ENCODE measurements at places on chromosomes 1 and 21.

DNA sequence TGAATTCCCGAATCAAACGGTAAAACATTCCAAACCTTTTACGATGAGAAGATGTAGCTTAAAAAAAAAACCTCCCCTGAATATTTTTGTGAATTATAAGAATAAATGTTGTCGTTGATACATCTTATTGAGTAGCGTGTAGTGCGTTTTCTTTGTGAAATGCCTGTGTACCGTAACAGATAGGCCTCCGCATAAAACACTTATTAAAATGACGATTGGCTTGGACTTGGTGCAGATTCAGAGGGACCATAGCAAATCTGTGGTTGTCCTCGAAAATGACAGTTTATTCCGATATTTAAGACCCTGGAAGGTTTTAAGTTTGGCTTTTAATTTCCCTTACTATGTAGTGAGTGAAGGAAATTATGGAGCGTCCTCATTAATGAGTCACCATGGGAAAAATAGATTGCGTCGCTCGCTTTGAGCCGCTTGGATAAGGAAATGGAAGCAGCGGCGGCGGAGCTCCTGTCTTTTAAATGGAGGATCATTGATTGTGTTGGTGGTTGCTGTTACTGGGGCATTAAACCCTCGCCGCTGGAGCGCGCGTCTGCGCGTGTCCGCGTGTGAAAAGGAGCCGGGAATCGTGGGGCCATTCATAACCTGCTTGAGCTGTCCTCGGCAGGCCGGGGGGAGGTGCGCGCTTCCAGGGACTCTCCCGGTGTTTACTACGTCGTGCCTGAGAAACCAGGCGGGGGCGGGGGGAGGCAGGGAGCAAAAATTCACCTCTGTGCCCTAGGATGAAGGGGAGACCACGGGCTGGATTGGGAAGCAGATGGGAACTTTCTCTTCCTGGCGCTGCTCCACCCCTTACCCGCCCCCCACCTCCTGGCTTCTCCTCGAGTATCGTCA lies 1.6 kb downstream of the SPEN start:
- no peak for DNase-seq

- no peak for DNase-seq
Observed at GRCh38 chr1:62012836-62013235, 181.8 kb upstream of the L1TD1 start.

DNA sequence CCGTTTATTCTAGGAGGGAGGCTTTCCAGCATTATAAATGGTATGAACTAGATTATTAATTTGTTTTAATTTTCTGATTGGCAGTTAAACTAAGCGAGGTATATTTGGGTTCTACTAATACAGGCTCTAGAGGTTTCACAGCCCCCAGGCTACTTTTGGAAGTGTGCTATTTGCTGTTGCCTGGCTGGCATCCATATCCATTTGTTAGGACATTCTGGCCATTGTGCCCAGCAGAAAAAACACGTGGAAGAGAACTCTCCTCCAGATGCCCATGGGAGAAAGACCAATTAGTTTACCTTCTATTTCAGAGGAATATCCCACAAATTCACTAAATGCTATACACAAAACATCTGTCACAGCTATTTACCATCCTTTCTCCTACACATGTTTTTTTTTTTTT lies 29.3 kb downstream of the MACO1 start:
- DNase-seq: no peak

GRCh38 chr1:76281306-76281705 lies 206.8 kb downstream of the ST6GALNAC3 start:
- no peak for DNase-seq

- DNase-seq: no peak
Observed at GRCh38 chr1:212514056-212514614, 81.4 kb downstream of the NENF start.

GRCh38 chr1:10575616-10576015 lies 100.9 kb downstream of the PEX14 start:
- DNase-seq: no peak

GRCh38 chr1:17908945-17909344 lies 153.8 kb downstream of the ACTL8 start:
- no peak for DNase-seq

GRCh38 chr1:29456685-29457435 lies 220.5 kb downstream of the PTPRU start:
- no peak for DNase-seq

DNA sequence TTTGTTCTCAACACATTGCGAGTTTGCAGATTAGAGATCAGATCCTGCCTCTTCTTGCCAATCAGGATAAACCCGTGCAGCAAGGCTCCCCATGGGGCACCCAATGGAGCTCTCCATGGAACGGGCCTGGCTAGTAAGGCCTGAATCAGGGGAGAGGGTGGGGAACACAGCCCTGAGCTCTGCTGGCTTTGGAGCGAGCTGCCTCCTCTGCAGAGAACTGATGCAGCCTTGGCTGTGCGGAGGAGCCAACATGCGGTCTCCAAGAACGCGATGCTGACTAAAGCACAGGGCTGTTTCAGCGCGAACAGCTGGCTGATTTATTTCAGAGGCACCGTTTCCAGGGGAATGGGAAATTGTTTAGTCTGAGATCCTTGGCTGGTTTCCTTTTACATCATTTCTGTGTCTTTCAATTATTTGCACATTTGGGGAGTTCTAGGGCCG lies 139.7 kb downstream of the TSEN15 start:
- DNase-seq: no peak

- no peak for DNase-seq
Observed at GRCh38 chr1:150221552-150221951, 14.4 kb downstream of the ANP32E start.

DNA sequence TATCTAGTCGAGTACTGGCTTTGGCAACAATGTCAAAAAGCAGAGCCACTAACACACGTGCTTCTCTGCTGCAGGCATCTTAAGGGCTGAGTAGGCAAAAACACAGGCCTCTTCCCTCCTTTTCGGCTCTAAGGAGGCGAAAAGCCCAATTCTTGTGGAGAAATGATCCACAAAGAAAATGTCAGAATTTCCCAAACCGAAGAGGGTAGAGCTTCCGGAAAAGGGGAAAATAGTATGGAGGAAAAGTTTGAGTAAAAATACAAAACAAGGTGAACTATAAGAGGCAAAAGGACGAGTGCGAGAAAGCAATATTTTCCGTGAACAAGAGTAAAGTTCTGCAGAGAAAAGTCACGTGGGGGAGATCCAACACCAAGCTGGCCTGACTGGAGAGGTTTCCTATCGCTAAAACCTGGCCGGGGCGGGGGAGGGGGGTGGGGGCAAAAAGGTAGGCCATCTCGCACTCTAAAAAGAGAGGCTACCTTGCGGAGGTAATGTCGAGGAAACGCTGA lies 551 bp downstream of the ZRANB2 start:
- DNase-seq: no peak

DNA sequence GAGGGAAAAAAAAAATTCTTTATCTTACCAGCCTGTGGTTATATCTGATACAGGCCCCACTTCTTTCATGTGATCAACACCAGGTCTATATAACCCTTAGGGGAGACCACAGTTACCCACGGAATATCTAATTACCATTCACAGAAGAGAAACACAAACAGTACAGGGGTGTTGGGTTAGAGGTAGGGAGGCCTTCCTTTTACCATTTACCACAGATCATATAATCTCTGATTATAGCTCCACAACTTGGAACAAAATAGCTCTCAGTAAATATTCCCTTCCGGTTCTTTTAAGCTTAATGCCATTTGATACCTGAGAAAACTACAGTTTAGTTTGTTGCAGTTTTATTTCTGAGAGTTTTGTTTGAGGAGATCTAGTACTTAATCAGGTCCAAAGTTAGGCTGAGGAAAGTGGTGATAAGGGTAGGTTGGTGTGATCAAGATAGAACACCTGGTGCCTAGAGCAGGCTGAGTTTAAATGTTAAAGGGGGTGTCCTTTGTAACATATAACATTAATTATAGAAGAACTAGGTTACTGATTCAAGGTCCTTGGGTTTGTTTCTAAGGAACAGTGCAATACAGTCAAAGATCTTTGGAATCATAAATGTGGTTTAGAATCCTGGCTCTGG lies 14.1 kb downstream of the EPB41 start:
- DNase-seq: no peak

- no peak for DNase-seq
Observed at GRCh38 chr1:173995475-173995874, 26.7 kb downstream of the RC3H1 start.

GRCh38 chr21:18369115-18369514 lies 34.5 kb downstream of the TMPRSS15 start:
- DNase-seq: no peak

DNA sequence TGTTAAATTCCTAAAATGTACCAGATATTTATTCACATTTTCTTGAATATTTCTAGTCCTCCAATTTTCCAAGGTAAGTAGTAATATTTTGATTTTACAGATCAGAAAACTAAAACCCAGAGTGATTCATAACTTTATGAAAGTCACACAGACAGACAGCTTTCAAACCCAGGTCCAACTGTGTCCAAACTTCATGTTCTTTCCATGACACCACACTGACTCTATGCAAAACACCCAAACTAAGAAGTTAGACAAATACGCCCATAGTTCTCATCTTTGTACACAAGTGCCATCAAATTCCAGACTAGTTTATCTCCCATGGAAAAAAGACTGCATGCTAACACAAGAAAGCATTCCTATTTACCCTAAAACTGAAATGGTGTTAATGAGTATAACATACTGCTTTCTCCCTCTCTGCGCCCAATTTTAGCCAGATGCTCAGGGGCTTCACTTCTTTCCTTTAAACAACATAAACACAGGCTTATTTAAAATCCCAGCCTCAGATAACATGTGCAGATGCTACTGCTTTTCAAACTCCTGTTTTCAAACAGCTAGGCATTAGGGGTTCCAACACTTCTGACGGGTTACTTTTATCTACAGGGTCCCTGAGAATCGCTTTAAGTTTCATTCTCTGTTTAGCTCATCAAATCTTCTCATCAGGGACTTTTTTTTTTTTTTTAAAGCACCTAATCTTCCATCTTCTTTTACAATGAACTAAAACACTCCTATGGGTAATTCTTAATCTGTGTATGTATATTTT lies 44.6 kb downstream of the WASF2 start:
- DNase-seq: no peak

DNA sequence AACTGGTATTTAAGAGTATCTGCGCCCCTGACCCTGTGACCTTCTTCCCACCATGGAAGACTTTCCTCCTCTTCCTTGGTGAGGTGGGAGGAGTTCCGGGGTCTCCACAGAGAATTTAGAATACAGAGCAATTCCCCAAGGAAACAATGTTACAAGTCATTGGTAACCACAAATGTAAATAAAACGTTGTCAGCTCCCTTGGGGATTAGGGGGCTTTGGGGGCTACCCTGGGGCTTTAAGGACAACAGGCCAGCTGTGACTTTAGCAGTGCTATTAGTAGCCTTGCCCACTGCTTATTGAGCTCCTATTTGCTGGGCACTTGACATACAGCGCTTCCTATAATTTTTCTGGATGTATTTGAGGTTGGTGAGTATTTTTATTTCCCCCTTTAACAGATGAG lies 69.0 kb downstream of the IGSF21 start:
- no peak for DNase-seq

DNA sequence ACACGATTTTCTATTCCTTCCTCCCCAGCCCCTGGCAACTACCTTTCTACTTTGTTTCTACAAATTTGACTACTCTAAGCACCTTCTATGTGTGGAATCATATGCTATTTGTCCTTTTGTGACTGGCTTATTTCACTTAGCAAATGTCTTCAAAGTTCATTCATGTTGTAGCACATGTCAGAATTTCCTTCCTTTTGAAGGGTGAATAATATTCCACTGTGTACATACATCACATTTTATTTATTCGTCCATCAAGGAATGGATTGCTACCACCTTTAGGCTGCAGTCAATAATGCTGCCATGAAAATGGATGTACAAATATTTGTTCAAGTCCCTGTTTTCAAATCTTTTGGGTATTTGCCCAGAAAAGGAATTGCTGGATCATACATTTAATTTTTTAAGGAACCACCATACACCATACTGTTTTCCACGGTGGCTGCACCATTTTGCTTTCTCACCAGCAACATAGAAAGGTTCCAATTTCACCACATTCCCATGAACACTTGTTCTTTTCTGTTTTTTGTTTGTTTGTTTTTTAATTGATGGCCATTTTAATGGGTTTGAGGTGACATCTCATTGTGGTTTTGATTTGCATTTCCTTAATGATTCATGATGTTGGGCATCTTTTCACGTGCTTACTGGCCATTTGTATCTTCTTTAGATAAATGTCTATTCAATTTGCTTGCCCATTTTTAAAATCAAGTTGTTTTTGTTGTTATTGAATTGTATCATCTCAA lies 3.3 kb upstream of the PDZK1 start:
- no peak for DNase-seq

- no peak for DNase-seq
Observed at GRCh38 chr1:34898330-34898761, 31.1 kb downstream of the DLGAP3 start.

DNA sequence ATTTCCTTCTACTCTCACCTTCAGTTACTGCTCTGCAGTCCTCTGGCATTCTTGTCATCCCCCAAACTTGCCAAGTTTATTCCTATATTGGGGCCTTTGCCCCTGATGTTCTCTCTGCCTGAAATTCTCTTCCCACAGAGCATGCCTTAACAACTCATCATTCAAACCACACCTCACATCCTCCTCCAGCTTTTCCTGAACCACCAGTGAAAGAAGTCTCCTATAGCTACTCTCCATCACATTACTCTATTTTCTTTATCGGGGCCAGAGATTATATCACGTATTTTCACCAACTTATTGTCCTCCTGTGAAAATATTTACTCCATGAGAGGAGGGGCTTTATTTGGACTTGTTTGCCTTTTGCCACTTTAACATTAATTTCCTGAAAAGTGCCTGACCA lies 32.1 kb downstream of the EXTL2 start:
- DNase-seq: no peak

- no peak for DNase-seq
Observed at GRCh38 chr1:15224974-15225373, 22.0 kb upstream of the FHAD1 start.

GRCh38 chr21:39006571-39007311 lies 176.5 kb downstream of the PSMG1 start:
- DNase-seq: no peak

- no peak for DNase-seq
Observed at GRCh38 chr1:65554829-65555228, 134.4 kb downstream of the LEPR start.

DNA sequence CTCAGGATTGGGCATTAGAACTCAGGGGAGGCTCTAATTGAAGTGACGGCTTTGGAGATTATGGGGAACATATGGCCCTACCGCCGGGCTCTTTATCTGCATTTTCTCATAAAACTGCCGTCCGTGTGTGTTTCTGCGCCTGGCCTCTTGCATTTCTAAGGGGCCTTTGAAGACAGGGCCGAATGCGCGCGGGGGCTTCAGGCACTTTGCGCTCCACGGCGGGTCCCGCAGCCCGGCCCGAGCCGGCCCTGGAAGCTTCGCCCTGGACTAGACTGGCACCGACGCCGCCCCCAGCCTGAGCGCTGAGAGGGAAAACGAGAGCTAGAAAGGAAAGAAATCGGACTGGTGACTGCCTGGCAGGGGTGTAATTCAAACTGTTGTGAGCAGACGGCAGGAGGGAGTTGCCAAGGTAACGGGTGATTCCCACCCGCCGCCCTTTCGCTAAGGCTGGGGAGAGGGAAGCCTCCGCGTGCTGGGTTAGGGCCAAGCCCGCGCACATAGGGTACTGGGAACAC lies 120.7 kb downstream of the LMX1A start:
- no peak for DNase-seq

Measured in activated T-helper 1 cell treated with anti-CD3 and anti-CD28 coated beads, Interleukin-2, amount 50 U/mL, for 16 hours (primary cell).